ENCODE measurements at places on chromosomes 1 and 21. TPM values are rescaled to one million over a fixed set of nuclear protein-coding genes. Genes with fewer than 3 reads are reported as not detected.

GRCh38 chr1:241883159-241883558 lies 35.2 kb downstream of the EXO1 start:
- H3K36me3 ChIP-seq: no peaks in the 10 kb centered on the region
- H3K4me3 ChIP-seq: no peak overlapping the region

- H3K27me3 ChIP-seq: no peaks in the 10 kb centered on the region
- no peak overlapping the region for H3K4me3 ChIP-seq
- H3K4me1 ChIP-seq: no peaks in the 10 kb centered on the region
- DNase-seq: no peak
- H3K36me3 ChIP-seq: no peaks in the 10 kb centered on the region
- no peak overlapping the region for H3K27ac ChIP-seq
Measured at GRCh38 chr1:107404756-107405155, 263.9 kb downstream of the NTNG1 start.

DNA sequence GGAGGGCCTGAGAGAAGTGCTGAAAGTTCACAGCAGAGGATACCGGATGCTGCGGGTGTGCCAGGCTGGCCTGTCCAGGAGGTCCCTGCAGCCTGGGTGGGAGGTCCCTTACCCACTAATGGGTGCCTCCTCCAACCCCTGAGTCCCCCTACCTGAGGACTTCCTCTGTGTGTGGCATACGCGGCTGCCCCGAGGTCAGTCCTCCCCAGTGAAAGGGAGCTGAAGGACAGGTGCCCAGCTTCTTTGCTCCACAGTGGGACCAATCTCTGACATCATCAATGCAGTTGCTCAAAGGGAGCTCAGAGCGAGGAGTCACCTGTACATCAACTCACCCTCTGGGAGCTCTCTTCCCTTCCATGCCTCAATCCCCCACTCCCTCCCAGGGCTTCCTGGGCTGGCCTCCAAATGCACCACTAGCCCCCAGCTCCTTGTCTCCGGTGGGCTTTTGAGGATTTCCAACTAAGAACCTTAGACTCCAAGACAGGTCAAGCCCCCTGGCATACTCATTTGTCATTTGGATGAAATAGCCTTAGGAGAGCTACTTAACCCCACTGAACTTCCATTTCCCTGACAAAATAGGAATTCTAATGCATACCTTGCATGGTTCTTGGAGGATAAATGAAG lies 53.9 kb downstream of the PDE9A start:
- no peaks in the 10 kb centered on the region for H3K27me3 ChIP-seq
- H3K4me3 ChIP-seq: no peak overlapping the region
- no peaks in the 10 kb centered on the region for H3K36me3 ChIP-seq
- H3K4me1 ChIP-seq: no peaks in the 10 kb centered on the region
- H3K27ac ChIP-seq: no peak overlapping the region

GRCh38 chr1:27296773-27297291 lies 25.1 kb upstream of the TMEM222 start:
- no peak overlapping the region for H3K4me3 ChIP-seq
- peaks cover 30% of the 10 kb centered on the region for H3K4me1 ChIP-seq
- peaks cover 2% of the 10 kb centered on the region for H3K36me3 ChIP-seq
- H3K27ac ChIP-seq: no peak overlapping the region
- H3K27me3 ChIP-seq: no peaks in the 10 kb centered on the region

DNA sequence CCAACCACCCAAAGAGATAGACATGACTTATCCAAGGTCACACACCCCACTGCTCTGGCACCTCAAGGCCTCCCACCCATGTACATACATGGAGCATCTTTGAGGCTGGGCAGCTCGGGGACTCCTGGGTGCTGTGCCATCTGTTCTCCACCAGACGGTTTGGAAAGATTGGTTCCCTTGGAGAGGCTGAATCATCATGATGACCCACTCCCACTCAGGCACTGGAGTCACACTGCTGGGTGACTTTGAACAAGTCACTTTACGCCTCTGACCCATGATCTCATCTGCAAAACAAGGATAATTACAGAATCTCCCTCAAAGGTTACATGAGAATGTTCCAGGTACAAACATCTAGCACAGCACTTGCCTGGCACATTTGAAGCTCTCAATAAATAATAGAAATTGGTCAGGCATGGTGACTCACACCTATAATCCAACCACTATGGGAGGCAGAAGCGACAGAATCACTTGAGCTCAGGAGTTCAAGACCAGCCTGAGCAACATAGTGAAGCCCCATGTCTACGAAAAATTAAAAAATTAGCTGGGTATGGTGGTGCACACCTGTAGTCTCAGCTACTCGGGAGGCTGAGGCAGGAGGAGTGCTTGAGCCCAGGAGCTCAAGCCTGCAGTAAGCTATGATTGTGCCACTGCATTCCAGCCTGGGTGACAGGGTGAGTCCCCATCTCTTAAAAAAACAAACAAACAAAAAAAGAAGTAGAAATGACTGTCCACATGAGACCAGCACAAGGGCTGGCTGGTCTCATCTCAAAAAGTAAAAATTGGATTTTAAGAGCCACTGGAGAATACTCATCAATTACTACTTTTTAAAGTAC lies 74.9 kb downstream of the RRAGC start:
- no peaks in the 10 kb centered on the region for H3K36me3 ChIP-seq
- H3K27ac ChIP-seq: no peak overlapping the region
- no peak overlapping the region for H3K4me3 ChIP-seq
- H3K27me3 ChIP-seq: peaks cover 10% of the 10 kb centered on the region

DNA sequence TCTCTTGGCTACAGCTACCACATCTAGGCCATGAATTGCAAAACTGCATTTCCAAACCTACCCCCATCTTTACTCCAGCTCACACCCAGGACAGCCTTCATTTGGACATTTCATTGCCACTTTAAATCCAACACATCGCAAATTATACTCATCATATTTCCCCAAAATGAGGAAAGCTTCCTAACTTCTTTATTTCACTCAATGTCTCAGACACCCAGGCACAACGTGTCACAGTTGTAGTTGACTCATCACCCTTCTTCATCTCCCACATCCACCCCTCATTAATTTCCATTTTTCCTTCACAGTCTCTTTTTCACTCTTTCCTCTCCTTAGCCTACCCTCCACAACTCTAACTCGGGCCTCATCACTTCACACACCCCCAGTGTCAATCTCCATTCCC lies 6.7 kb downstream of the OTUD7B start:
- H3K27me3 ChIP-seq: no peaks in the 10 kb centered on the region
- no peak for DNase-seq
- no peak overlapping the region for H3K4me3 ChIP-seq
- H3K36me3 ChIP-seq: peaks cover 51% of the 10 kb centered on the region

Gene SLC9C2
- total RNA-seq: not detected

Gene CRYAA
- not detected for total RNA-seq

Gene EFNA4
- 1.1 TPM for total RNA-seq
